ENCODE measurements at places on chromosomes 2 and 18.
A peak's percentile ranks its signal among the peaks of the same experiment; 100 is the strongest.

DNA sequence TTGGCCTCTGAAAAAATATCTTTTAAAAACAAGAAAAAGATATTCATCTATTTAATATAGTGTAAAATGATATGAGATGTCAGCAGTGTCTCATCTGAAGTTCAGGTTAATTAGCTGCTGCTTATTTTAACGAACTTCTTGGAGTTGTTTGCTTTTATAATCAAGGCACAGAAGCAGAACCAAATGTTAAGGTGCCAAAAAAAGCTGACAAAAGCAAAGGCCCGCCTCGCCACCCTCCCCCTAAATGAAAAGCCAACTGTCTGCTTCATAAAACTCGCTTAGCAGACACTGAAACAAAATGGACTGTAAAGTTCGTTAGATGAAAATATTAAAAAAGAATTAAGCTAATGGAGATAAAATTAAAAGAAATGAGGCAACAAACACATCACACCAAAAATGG lies 562.6 kb downstream of the ZEB2 start:
- no peak for DNase-seq

- no peak for DNase-seq
Measured at GRCh38 chr2:64666810-64667438, 13.2 kb upstream of the SERTAD2 start.

DNA sequence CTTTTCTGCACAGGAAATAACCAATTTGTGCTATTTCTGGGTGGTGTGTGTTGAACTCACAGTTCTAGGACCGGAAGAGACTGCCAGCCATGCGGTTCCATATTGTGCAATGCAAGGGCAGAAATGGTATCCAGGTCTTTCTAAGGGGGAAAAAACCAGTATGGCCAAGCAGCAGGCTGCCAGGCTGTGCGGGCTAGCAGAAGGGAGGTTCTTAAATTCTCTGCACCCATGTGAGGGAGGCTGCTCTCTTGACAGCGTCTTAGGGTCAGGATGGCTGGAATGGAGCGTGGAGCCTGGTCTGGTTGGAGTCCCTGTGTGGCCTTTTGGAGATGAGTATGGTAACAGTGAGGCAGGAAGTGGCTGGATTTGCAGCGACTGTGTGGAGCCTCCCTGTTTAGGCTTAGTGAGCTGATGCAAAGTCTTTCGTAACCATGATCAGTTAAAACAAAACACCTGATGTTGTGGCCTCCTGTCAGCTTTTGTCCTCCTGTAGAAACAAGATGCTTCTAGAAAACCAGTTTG lies 52.6 kb downstream of the NCK2 start:
- DNase-seq, result no peak

- DNase-seq, result no peak
Measured at GRCh38 chr2:113376913-113377445, 60.5 kb upstream of the ZNG1B start.

DNA sequence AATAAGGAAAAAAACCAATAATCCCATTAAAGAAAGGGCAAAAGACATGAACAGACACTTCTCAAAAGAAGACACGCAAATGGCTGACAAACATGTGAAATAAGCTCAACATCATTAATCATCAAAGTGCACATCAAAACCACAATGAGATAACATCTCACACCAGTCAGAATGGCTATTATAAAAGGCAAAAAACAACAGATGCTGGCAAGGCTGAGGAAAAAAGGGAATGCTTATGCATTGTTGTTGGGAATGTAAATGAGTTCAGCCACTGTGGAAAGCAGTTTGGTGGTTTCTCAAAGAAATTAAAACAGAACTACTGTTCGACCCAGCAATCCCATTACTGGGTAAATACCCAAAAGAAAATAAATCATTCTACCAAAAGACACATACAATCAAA lies 285.6 kb downstream of the NR4A2 start:
- no peak for DNase-seq

- DNase-seq, result no peak
Measured at GRCh38 chr18:1039421-1039820, 134.8 kb downstream of the ADCYAP1 start.

- DNase-seq, result no peak
Measured at GRCh38 chr2:234611209-234611608, 114.3 kb upstream of the ARL4C start.

- no peak for DNase-seq
Measured at GRCh38 chr18:78242806-78243205, 736.8 kb upstream of the SALL3 start.

GRCh38 chr2:111117598-111118480 lies 2.9 kb upstream of the BCL2L11 start:
- no peak for DNase-seq

DNA sequence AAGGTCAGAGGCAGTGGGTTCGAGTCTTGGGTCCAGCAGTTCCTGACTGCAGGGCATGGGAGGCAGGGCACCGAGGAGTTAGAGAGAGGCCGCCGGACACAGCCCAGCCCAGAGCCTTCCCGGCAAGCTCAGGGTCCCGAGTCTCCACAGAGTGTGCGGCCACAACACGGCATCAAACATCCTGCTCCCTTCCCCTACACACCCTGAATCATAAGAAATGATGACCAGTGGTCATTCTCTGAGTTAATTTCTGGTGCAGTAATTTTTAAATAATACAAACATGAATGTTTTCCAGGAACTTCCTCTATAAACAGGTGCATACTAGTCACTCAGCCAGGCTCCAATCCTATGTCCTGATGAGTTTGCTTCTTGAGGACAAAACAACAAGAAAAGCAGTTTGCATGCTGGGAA lies 118.0 kb downstream of the PXDN start:
- DNase-seq, result no peak

DNA sequence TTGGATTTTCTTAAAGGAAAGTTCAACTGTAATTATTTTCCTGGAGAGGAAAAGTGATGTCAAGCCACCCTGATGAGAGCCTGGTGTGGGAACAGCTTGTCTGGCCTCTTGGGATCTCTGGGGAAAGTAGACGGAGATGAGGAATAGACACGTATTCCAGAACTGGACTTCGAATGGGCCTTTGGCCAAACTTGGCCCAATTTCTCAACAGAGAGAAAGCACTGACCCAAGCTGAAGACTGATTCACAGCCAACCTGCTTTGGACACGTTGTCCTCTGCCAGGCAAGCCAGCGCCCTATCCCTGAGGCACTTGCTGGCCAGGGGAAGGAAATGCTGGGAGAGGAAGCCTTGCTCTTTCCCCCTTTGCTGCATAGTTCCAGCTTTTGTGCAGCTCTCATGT lies 70.8 kb upstream of the CTAGE1 start:
- DNase-seq, result no peak

GRCh38 chr2:182745061-182745460 lies 29.0 kb downstream of the DNAJC10 start:
- DNase-seq, result no peak

DNA sequence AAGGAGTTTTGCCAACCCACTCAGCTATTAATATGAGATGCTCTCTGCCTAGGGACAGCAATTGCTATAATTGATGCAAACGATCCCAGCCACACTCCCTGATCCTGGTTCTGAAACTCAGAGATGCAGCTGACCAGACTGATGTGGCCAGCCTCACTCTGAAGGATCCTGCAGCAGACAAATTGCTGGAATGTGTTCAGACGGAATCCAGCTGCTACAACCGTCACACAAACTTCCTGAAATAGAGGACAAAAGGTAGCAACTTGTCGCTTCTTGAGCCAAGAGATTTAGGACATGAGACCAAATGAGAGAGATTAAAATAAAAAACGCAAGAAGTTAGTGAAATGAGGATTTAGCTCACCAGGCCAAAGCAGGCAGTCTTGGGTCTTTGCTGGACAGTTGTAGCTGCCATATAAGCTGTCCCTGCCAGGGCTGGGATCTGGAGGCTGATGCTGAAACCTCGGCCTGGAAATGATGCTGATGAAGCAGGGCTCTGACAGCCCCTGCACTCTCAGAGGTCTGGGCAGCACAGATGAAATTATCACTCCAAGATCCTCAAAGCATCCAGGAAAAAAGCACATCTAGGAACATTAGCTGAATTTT lies 8.3 kb upstream of the YWHAQ start:
- DNase-seq, result no peak

- no peak for DNase-seq
Measured at GRCh38 chr2:238868067-238868524, 20.2 kb downstream of the TWIST2 start.

GRCh38 chr2:191488135-191488534 lies 189.8 kb upstream of the NABP1 start:
- no peak for DNase-seq

- peak; percentile 19 for DNase-seq
Measured at GRCh38 chr2:8514796-8515758, 166.8 kb upstream of the ID2 start.

- no peak for DNase-seq
Measured at GRCh38 chr2:54040250-54040649, 69.5 kb upstream of the PSME4 start.

GRCh38 chr2:140862181-140862580 lies 1268.6 kb downstream of the LRP1B start:
- no peak for DNase-seq

DNA sequence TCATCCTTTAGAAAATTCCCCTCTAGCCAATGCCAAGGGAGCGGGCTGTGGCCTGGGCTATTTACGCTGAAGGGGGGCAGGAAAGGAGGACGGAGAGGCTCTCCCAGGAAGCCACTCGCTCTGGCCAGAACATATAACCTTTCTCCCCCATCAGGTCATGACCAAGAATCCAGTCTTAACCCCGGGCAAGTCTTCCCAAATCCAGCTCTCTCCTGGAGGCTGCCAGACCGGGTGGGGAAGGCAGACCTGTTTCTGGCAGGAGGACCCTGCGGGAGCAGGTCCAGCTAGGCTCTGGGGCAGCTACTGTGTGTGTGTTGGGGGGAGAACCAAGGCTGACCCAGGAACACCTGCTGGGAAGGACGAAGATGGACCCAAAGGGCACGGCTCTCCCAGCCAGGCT lies 13.4 kb upstream of the SEMA4C start:
- no peak for DNase-seq

DNA sequence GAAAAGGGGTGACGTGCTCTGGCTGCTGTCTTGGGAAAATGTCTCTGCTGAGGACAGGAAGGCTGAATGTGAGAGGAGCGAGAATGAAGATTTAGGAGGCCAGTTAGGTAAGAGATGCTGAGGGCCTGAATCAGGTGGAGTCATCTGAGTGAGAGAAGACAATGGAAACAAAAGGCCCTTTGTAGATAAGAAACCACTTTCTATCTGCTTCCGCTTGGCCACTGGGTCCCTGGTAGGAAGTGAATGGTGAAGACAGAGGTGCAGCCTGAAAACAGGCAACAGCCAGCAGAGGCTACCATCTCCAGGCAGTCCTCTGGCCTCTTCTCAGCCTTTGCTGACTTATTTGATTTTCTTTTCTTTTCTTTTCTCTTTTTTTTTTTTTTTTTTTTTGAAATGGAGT lies 374.0 kb upstream of the SLC14A2 start:
- DNase-seq, result no peak

DNA sequence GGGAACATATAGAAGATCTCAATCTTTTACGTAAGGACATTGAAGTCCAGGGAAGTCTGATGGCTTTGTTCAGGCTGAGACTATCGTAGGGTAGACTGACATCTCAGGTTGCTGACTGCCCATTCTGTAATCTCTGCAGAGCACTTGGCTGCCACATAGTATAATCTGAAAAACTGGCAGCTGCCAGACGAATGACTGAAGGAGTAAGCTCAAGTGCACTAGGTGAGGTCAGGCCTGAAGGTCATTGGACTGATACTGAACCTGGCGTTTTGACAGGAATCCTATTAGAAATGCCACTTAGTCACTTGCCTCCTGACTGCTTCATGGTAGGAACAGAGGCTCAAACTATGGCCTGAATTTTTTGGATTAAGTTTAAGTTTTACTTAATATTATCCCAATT lies 23.5 kb downstream of the GPD2 start:
- DNase-seq, result no peak

DNA sequence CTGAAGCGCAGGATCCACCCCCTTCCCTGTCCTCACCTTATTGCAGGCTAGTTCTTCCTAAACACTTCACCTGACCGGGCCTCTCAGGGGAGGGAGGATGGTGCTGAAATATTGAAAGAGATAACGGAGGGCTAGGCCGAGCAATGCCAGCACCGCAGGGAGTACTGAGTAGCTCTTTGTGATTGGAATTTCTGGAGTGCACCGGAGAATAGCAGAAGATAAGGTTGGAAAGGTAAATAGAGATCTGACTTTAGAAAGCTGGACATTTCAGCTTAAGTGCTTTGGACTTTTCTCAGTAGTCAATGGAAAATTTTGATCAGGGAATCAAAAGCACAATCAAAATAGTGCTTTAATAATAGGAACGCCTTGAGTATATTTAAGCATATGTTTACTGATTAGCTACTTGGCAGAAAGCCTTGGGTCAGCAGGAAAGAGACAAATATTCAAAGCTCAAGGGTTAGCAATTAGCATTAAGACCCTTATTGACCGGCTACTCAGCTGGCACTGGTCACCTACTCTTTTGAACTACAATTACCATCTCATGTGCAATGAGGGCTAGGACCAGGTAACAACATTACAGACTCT lies 142.9 kb upstream of the NDUFV2 start:
- DNase-seq, result no peak

DNA sequence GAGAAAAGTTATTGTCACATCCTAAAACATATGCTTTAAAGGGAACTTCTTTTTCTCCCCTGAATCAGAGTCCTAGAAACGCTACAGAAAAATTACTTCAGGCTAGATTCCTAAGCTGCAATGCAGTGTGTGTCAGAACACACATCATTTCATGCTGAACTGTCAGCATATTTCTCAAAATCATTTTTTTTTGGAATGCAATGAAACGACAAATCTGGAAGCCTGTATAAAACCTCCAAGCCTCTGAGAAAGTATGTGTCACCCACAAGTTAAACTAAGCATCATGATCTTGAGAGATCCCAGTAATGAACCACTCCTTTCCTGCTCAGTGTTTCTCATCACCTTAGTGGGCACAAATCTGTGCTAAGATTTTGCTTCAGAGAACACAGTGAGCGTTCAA lies 276.2 kb downstream of the ZNF521 start:
- DNase-seq, result no peak
